ENCODE measurements at places on chromosomes 2 and 18. TPM values are rescaled to one million over a fixed set of nuclear protein-coding genes. Genes with fewer than 3 reads are reported as not detected.

DNA sequence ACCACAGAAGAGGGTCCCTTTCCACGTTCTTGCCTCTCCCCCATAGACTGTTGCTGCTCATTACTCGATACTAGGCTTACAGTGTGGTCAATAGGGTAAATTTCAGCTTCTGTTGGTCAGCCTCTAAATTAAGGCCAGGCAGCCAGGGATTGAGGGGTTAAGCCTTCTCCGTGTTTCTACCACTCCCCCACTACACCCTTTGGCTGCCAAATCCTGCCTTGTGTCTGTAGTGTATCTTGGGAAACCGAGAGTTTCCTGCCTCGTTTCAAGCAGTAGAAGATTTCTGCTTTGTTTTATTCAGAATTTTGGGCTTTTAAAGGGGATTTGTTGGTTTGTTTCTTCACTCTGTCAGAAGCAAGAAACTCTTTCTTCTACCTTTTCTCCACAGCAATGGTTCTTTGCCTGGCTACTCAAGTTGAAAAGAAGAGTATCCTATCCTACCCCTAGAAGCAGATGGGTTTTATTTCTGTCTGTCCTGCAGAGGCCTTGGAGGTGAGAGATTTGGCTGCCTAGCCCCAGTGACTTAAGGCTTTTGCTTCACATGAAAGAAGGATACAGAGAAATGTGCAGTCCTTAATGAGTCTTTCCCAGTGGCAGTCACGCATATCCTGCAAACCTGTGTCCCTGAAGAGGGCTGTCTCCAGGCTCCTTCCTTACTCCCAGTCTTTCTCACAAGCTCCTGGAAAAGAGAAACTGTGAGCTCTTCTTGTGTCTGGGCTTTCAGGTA lies 261.5 kb upstream of the TANK start:
- no peaks in the 10 kb centered on the region for H3K27me3 ChIP-seq
- no peak overlapping the region for H3K4me3 ChIP-seq
- H3K4me1 ChIP-seq, result no peaks in the 10 kb centered on the region
- no peak for DNase-seq
- no peaks in the 10 kb centered on the region for H3K36me3 ChIP-seq

DNA sequence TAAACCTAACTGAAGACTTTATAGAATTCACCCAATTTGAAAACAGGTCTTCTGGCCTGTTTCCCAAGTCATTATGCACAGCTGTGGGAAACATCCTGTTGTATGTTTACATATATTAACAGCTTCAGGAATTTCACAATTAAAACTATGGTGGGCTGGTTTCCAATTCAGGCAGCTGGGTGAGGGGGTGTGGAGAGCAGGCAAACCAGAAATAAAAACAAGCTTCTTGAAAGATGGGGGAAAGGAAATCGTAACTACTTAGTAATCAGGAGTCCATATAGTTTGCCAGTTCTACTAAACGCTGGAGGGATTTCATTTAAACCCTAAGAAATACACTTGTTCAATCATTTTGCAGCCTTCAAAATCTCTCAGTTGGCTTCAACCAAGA lies 22.8 kb downstream of the ATP8B1 start:
- H3K27ac ChIP-seq, result no peak overlapping the region
- H3K4me3 ChIP-seq, result no peak overlapping the region
- H3K36me3 ChIP-seq, result no peaks in the 10 kb centered on the region
- H3K4me1 ChIP-seq, result peaks cover 55% of the 10 kb centered on the region
- H3K27me3 ChIP-seq, result no peaks in the 10 kb centered on the region

- peaks cover 10% of the 10 kb centered on the region for H3K4me1 ChIP-seq
- no peaks in the 10 kb centered on the region for H3K27me3 ChIP-seq
- no peak overlapping the region for H3K4me3 ChIP-seq
- DNase-seq, result no peak
- H3K36me3 ChIP-seq, result no peaks in the 10 kb centered on the region
- H3K27ac ChIP-seq, result no peak overlapping the region
These were observed 42.3 kb downstream of the SPRED2 start for GRCh38 chr2:65390134-65390533.

- H3K27me3 ChIP-seq, result peaks cover 4% of the 10 kb centered on the region
- no peak overlapping the region for H3K27ac ChIP-seq
- no peak for DNase-seq
- H3K36me3 ChIP-seq, result no peaks in the 10 kb centered on the region
- H3K4me1 ChIP-seq, result no peaks in the 10 kb centered on the region
These were observed 213.7 kb upstream of the RAB6C start for GRCh38 chr2:129765678-129766351.

DNA sequence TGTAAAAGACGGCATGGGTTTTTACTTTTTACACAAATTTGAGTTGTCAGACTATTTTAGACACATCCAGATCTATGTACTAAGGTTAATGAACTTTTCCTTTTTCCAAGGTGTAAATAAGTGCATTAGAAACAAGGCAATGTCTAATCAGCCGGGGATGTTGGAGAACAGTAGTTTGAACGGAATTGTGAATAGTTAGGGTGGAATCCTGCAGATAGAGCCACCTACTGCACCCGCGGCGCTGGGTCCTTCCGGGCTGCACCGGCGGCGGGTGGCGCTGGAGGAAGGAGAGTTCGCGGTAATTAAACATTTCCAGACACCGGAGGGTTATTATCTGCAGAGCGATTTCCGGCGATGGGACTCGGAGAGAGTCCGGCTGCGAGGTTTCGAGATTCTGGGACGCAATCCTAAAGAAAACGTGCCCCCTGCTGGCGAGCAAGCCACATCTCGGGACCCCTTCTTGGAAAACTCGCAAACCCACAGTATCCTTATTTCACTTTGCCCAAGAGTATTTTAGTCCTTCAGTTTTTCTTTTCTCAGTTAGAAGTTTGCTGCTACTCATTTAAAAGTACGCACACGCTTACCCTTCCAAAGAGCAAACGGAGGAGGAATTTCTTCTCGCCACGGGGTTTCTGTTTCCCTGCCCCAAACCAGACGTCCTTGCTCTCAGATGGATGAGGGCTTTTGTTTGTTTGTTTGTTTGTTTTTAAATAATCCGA lies 4.5 kb upstream of the OSR1 start:
- H3K4me3 ChIP-seq, result peak overlapping the region; percentile 31
- peak; percentile 87 for DNase-seq
- peak overlapping the region; percentile 41 for H3K27ac ChIP-seq
- H3K4me1 ChIP-seq, result peaks cover 21% of the 10 kb centered on the region
- peaks cover 14% of the 10 kb centered on the region for H3K27me3 ChIP-seq
- H3K36me3 ChIP-seq, result no peaks in the 10 kb centered on the region

- H3K27ac ChIP-seq, result no peak overlapping the region
- H3K4me3 ChIP-seq, result no peak overlapping the region
- H3K27me3 ChIP-seq, result no peaks in the 10 kb centered on the region
These were observed 71.7 kb upstream of the MYO3B start for GRCh38 chr2:170106102-170106840.

DNA sequence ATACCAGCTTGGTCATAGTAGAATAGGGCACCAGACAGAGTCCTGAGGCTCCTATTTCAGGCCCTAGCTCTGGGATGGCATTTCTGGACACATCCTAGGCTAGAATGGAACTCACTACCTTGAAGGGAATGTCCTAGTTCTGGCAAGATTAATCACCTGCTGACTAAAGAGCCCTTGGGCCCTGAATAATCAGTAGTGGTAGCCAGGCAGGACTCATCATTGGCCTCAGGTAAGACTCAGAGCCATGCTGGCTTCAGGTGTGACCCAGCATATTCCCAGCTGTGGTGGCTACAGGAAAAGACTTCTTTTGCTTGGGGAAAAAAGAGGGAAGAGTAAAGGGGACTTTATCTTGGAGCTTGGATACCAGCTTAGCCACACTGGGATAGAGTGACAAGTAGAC lies 131.0 kb upstream of the SRD5A2 start:
- no peak overlapping the region for H3K4me3 ChIP-seq
- no peak for DNase-seq
- H3K27ac ChIP-seq, result no peak overlapping the region
- H3K27me3 ChIP-seq, result no peaks in the 10 kb centered on the region
- no peaks in the 10 kb centered on the region for H3K36me3 ChIP-seq

GRCh38 chr18:79558933-79559416 lies 120.6 kb upstream of the CTDP1 start:
- H3K27ac ChIP-seq, result no peak overlapping the region
- no peak for DNase-seq
- no peaks in the 10 kb centered on the region for H3K36me3 ChIP-seq
- no peaks in the 10 kb centered on the region for H3K4me1 ChIP-seq
- no peak overlapping the region for H3K4me3 ChIP-seq

GRCh38 chr2:237551071-237551574 lies 15.3 kb upstream of the PRLH start:
- no peak for DNase-seq
- H3K27ac ChIP-seq, result no peak overlapping the region
- no peak overlapping the region for H3K4me3 ChIP-seq
- H3K4me1 ChIP-seq, result no peaks in the 10 kb centered on the region

DNA sequence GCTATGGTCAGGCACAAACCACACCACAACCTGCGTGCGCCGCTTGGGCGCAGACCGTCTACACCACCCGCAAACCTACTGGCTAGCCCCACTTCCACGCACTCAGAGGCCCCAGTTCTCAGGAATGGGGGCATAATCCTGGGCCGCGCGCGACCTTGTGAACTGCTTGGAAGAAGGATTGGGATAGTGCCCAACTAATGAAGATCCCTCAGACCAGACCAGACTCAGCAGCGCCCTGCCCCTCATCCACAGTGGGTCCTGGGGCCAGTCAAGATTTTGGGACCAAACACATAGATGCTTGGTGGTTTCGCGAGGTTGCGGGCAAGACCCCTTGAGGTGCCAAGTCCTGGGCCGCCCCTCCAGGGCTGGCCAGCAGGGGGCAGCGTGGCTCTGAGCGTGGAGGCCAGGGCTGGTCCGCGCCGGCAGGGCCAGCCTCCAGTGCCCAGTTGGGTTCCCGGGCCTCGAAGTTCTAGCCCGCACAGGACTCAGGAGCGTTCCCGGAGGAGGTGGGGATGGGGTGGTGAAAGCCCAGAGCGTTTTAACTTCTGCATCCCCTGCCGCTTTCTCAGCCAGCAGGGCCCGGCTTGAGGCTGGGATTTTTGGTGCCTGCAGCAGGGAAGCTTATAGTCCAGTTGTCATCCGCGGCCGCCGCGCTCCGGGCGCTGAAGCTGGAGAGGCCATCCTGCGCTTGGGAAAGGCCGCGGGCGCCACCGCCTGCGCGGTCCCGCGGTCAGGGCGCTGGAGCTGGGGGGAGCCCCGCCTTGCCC lies 8.3 kb downstream of the OSR1 start:
- H3K27me3 ChIP-seq, result peaks cover 35% of the 10 kb centered on the region
- peaks cover 12% of the 10 kb centered on the region for H3K4me1 ChIP-seq
- no peaks in the 10 kb centered on the region for H3K36me3 ChIP-seq
- no peak overlapping the region for H3K4me3 ChIP-seq
- no peak overlapping the region for H3K27ac ChIP-seq

DNA sequence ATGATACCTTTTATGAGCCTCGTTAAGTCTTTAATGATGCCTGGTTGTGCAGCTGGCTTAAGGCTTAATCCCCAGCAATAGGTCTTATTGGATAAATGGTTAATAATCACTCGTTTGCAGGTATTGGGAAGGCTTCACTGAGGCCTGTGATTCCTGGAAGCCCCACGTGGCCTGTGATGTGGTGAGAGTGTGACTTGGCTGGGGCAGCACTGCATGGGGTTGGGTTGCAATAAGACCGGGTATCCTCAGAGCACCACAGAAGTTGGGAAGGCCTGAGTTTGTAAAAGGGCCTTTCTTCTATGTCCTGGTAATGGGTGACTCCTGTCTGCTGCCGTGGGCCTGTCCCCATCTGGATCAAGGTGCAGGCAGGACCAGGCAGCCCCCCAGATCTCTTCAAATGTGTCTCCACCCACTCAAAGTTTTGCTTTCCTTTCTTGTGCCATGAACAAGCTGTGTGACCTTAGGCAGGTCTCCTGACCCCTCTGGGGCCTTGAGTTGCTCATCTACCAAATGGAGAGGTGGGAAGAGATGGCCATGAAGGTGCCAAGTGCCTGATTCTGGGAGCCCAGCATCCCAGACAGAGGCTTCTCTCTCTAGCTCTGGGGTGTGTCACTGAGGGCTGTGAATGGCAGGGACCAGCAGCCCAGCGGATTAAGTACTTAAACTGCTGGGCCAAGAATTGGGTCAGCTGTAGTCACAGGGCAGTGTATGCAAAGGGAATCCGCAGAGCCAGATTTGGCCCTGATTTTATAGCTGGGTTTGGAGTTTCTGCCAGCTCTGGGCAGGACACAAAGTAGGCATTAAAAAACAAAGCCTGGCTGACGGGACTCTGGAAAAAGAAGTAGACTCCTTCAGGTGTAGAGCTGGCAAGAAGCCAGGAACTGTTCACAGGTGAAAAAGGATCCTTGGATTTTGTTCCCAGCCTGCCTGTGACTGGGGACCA lies 24.4 kb downstream of the LBH start:
- H3K27me3 ChIP-seq, result no peaks in the 10 kb centered on the region
- H3K36me3 ChIP-seq, result peaks cover 22% of the 10 kb centered on the region
- H3K4me3 ChIP-seq, result no peak overlapping the region
- DNase-seq, result no peak
- peaks cover 19% of the 10 kb centered on the region for H3K4me1 ChIP-seq
- H3K27ac ChIP-seq, result peak overlapping the region; percentile 89

- DNase-seq, result peak; percentile 73
- no peak overlapping the region for H3K27ac ChIP-seq
- no peak overlapping the region for H3K4me3 ChIP-seq
- H3K4me1 ChIP-seq, result peaks cover 15% of the 10 kb centered on the region
- no peaks in the 10 kb centered on the region for H3K27me3 ChIP-seq
These were observed 170.1 kb downstream of the ASB1 start for GRCh38 chr2:238596571-238597551.

GRCh38 chr2:163259489-163259888 lies 420.9 kb upstream of the KCNH7 start:
- no peak for DNase-seq
- no peaks in the 10 kb centered on the region for H3K4me1 ChIP-seq
- H3K27ac ChIP-seq, result no peak overlapping the region

DNA sequence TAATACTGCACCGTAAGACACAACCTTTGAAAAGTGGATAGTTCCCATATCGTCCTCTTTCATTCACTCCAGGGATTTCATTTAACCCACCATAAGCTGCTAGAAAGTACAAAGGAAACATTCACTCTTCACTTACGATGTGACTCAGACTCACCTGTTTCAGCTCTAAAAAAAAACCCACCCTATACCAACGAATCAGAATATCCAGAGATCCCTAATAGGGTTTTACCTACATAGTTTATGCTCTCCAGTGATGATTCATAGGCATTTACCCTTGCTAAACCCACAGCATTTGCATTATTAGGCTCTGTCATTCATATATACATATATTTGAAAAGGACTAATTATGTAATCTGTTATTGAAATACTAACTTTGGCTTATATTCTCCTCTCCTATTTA lies 60.2 kb downstream of the PRPF40A start:
- H3K4me1 ChIP-seq, result no peaks in the 10 kb centered on the region
- no peak for DNase-seq
- H3K36me3 ChIP-seq, result peaks cover 71% of the 10 kb centered on the region
- no peak overlapping the region for H3K27ac ChIP-seq

GRCh38 chr2:25431604-25432003 lies 89.9 kb upstream of the DNMT3A start:
- no peak overlapping the region for H3K4me3 ChIP-seq
- H3K36me3 ChIP-seq, result no peaks in the 10 kb centered on the region
- no peaks in the 10 kb centered on the region for H3K27me3 ChIP-seq
- no peak for DNase-seq

PAX8 gene
- total RNA-seq, result 72.3 TPM

KLHL41 gene
- 3.1 TPM for total RNA-seq

PCARE gene
- not detected for total RNA-seq

TTN gene
- 2.2 TPM for total RNA-seq

LIMS1 gene
- total RNA-seq, result 110 TPM

BCL11A gene
- 3.9 TPM for total RNA-seq

FTCDNL1 gene
- 10.7 TPM for total RNA-seq

RNF144A gene
- total RNA-seq, result 88.9 TPM

UGT1A6 gene
- total RNA-seq, result not detected

IL37 gene
- not detected for total RNA-seq

GKN1 gene
- total RNA-seq, result 0.58 TPM

CHST10 gene
- total RNA-seq, result 15.3 TPM
